ENCODE measurements at places on chromosomes 16 and 17.

- no peak for DNase-seq
Observed at GRCh38 chr17:14057591-14057990, 11.7 kb upstream of the COX10 start.

GRCh38 chr17:16286947-16287562 lies 66.2 kb downstream of the CENPV start:
- no peak for DNase-seq

DNA sequence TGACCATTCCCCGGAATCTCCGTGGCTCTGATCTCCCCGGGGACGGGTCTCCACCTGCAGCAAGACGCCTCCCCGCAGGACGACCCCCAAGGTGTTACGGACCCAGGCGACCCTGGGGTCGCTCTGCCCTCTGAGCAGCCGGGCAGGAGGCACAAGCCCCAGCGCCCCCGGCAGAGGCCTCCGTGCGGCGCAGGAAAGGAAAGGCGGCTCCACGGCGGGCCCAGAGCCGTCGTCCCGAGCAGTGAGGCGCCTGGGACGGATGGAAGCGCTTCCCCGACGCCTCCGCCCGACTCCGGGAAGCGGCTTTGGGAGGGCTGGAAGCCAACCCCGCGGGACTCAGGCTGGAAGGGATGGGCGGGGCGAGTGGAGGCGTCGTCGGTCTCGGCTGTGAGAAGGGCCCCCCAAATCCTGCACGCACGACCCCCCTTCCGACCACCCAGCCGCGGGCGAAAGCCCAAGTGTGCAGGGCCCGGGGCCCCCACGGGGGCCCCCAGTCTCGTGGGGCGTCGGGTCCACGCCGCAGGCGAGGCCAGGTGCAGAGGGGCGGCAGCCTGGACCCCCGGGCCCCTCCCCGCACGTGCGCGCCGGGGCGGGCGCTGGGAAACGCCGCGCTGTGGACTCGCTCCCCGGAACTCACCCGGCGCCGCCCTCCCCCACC lies 32.7 kb upstream of the RPH3AL start:
- no peak for DNase-seq

DNA sequence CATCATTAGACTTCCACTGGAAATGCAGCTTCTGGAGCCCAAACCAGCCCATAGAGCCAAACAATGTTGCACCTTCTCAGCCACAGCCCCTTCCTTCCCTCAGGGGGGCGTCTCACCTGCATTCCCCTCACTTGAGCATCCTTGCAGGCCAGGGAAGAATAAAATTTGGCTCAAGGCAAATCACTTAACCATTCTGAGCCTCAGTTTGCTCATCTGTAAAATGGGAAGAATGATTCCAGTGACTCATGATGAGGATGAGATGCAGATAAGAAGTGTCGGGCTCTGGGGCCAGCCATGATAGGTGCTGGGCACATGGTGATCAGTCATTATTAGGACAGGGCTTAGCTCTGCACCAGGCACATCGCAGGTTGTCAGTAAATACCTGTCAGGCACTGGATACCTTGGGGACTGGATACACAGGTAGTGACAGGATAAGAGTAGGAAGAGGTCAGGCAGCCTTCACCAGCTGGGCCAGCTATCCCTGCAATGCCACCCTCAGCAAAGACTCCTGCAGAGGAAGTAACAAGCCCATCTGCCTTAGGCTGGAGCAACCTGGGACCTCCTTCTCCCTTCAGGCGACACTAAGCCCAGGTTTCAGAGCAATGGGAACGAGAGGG lies 208.0 kb upstream of the TNRC6C start:
- DNase-seq, result no peak

DNA sequence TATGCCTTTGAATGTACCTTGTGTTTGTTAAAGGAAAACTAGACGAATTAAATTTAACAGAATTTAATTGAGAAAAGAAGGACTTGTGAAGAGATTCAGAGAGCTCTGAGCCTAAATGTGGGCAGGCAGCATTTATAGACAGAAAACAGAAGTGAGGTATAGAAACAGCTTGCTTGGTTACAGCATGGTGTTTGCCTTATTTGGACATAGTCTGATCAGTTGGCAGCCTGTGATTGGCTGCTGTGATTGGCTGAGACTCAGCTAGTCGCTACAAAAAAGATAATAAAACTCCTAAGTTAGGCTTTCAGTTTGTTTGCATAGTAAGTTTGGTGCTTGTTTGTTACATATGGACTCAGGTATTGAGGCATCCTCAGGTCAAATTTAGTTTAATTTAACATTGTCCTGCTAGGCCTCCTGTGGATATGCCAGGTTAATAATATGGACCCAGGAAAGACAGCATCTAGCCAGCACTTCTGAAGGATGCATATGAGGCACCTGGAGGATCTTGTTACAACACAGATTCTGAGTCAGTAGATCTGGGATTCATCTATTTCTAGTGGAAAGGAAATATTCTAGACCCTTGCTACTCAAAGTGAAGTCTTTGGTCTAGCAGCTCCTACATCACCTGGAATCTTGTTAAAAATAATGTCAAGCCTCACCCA lies 43.4 kb downstream of the SLFN5 start:
- no peak for DNase-seq

GRCh38 chr16:83859265-83859664 lies 39.6 kb upstream of the MLYCD start:
- no peak for DNase-seq

DNA sequence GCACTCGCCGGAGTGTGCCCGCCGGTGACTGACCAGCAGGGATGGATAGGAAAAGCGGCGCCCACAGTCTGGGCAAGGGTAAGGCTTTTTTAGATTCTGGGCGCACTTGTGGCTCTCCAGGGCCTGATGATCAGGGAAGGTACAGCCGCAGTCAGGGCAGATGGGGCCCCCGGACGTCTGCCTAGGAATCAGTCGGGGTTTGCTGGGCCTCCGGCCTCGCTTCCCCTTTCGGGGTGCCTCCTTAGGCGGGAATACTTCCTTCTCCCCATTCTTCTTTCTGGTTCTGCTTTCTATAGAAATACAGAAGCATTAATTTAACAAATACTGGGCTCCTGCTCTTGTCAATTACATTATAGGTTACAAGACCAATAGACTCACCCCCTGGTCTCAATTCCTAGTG lies 5.0 kb downstream of the ZNF689 start:
- no peak for DNase-seq
